GM03348 (cell line): ENCODE measurements at places on chromosomes 2 and 18.

DNA sequence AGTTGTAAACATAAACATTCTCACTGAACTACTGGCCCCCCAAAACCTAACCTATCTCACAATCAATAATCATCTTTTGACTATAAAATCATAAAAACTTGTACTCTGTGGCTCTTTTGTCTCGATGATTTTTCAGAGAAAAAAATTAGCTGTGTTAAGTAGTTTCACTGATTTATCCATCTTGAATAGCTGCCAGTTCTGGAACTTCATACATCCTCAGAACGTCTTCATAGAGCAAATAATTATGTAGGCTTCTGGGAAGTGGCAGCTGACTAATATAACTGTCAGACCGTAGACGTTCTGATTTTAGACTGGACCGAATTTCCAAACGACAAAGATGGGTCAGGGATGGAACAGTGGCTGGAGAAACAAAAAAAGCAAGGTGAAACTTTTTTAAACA lies 97.3 kb upstream of the CHAC2 start:
- peak; percentile 17 for DNase-seq

DNA sequence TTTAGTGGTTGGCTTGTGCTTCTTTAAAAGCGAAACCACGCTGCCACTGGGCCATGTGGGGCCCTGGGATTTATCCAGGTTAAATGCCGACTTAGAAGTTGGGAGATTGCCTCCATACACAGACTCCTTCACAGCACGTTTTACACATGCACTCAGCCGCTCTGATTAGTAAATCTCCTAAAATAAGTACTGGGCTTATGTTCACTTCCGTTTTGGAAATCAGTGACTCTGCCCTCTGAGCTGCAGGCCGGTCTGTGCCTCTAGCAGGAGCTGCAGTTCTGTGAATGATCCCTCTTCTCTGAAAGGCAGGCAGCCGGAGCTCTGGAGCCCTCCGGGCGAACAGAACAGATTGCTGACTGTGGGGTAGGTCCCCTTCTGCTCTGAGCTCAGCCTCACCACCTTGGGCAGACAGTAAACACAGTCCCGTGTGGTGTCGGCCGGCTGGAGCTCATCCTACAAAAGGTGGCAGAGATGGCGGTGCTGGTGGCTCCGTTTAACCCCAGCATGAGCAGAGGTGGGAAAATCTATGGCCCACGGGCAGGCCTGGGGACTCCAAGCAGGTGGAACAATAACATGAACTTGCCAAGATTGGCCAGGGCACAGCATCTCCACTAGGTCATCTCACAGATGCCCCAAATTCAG lies 9.8 kb upstream of the RAB17 start:
- DNase-seq = peak; percentile 88

DNA sequence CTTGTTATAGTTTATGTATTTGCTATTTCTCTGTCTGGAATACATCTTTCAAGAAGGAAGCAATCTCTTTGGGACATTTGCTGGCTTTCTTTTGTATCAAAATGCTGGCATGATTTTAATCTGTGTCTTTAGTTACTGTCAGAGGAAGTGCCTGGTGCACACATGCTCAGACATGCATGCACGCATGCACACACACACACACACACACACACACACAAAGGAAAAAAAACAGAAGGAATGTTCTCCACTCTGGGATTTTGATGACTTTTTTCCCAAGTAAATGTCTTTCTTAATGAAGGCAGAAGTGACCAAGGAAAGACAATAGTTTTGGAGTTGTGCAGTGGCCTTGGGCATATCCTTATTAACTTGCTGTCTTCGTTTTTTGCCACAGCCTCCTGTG lies 6.7 kb downstream of the GNAL start:
- DNase-seq = no peak

GRCh38 chr2:17646838-17647701 lies 106.5 kb downstream of the SMC6 start:
- DNase-seq = no peak

DNA sequence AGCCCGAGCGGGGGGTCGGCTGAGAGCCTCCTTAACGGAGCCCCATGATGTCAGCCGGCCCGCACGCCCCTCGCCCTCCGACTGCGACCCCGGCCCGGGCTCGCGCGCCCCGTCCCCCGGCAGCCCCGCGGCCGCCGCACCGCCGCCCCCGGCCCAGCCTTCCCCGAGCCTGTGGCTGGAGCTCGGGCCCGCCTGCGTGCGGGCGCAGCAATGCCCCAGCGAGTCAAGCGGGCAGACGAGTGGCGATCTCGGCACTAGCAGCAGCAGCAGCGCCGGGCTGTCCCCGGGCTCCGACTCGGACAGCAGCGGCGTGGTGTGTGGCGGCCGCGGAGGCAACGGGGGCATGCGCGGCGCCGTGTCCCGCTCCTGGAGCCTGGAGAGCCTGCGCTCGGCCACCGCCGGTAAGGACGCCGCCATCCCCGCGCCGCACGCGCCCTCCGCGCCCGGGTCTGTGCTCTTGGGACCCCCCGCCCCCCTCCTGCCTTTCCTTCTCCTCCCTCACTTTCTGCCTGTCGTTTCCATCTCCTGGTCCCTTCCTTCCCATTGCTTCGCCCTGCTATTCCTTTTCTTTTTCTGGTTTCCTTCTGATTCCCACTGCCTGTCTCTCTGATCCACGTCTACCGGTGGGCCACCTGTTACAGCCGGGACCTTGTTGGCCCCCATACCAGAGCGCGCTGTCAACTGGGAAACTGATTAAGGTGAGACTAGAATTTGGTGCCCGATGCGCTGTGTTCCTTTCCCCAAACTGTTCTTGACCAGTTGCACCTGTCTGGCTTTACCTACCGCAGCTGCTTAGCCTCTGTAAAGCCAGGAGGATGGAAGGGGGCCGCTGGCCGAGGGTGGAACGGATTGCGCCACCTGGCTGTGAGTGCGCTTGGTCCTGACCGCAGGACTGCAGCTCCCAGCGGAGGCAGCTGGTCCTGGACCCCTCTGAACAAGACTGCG lies 127.4 kb downstream of the ARHGEF4 start:
- DNase-seq = peak; percentile 49

DNA sequence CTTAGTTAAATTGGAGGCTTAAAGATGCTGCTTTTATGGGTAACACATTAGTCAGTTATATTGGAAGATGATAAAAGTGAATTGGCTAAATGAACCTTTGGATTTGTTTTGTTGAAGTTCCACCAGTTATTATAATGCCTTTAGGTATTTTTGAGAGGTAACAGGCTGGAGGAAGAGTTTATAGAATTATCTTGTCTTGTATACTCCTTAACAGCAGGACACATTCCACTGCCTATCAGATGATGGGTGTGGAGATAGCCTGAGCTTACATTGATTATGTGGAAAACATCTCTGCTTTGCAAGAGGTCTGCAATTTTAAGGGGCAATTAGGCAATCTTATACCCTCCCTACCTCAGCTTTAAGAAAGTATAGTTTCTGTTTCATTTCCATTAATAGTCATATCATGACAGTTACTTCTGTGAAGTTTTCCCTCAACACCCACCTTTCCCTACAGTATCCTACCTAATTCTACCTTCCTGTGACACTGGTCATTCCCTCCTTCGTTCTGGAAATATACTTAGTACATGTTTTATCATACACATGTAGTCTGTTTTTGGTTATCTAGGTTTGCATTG lies 403.7 kb upstream of the SPRED2 start:
- DNase-seq = no peak

DNA sequence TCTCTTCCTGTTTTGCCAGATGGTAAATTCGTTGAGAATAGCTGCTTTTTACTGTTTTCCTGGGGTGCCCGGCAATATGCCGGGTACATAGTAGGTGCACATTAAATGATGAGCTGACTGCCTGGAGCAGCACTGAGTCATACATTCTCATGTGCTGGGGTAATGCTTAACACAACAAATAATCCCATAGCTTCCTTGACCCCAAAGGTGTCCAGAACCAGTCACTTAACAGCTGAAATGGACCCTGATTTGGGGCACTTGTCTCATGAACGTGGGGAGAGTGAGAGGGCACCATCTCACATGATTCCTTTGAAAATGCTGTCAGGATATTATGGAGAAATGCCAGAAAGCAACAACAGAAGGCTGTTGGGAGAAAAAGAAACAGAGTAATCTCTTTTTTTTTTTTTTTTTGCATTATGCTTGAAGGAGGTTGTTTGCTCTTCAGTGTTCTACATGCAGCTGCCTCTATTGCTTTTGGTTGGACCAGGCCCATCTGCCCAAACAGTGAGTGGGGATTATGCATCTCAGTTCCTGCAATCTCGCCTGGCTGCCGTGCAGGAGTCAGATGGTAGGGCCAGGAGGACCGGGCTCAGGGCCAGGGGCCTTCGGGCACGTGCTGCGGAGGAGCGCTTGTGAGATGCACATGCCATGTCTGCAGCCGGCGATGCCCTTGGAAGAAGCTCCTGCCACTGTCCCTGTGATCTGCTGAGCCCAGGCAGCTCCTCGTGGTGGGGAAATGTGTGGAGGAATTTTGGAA lies 162.1 kb downstream of the SH3RF3 start:
- DNase-seq = no peak

GRCh38 chr2:185374878-185375277 lies 363.7 kb upstream of the FSIP2 start:
- no peak for DNase-seq

- DNase-seq = no peak
Measured at GRCh38 chr2:1493431-1494126, 80.3 kb downstream of the TPO start.

DNA sequence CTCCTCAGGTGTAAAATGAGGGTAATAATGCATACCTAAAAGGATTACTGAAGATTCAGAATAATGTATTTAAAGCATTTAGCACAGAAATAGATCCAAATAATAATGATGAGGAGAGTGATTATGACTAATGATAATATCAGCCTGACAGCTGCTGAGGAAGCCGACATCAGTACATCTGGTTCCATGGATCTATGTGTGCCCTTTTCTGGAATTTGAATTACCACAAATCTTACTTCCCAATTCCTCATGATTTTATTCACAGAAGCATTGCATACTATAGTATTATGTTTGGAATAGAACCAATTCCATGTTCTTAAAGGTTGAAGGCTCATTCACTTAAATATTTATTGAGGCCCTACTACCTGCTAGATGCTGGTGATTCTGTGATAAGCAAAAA lies 248.9 kb upstream of the THUMPD2 start:
- no peak for DNase-seq

DNA sequence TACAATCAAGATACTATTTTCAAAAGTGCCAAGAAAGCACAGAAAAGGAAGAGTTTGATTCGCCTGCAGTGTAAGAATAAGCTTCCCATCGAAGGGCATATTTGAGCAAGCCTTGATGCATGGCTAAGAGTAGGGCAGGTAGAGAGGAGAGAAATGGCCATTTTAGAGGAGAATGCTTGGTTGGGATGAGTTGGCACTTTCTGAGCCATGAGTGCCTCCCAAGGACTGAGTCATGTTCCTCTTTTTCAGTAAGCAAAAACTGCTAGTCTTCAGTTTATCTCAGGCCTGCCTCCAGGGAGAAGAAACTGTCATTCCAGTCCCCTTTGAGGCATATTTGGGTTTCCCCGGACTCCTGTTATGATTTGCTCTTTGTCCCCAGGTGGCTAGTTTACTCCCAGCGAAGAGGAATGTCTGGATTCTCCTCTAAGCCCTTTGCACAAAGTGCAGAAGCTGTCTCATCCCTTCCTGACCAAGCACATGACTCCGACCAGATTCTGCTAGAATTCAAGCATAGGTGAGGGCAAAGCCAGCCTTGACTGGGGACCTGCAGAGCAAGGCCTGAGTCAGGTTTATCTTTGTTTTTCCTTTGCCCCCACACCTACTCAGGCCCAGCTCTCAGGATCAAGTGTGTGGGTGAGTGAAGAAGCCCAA lies 115.2 kb downstream of the TTC32 start:
- DNase-seq = peak; percentile 70
